ENCODE measurements at places on chromosomes 5 and 9.

DNA sequence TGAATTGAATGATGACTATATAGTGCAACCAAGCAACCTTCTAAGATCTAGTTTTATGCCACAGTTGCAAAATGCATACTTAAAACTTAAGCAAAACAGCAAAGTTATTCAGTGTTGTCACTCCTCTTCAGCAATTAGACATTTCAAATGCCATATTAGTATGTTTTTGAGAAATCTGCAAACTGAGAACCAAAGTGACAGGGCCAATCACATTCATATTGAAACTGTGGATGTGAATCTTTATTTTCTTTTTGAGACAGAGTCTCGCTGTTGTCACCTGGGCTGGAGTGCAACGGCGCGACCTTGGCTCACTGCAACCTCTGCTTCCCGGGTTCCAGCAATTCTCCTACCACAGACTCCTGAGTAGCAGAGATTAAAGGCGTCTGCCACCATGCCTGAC lies 249.2 kb upstream of the EFNA5 start:
- DNase-seq = no peak

DNA sequence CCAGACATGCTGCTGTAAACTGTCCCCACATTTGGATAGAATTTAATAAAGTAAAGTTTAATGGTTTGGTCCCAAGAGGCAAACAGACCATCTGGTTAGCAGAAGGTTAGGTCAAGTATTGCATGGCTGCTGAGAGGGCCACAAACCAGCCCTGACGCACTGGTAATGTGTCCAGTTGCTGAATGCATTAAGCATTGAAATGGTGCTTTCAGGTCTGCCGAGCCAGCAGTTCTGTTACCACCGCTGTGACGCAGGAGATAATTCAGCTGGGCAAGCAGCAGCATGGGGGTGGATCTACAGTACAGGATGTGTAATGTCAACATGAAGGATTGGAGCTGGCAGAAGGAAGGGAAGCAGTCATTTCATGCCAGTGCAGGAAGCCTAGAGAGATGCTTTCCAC lies 16.0 kb downstream of the ZNF462 start:
- peak; percentile 88 for DNase-seq

DNA sequence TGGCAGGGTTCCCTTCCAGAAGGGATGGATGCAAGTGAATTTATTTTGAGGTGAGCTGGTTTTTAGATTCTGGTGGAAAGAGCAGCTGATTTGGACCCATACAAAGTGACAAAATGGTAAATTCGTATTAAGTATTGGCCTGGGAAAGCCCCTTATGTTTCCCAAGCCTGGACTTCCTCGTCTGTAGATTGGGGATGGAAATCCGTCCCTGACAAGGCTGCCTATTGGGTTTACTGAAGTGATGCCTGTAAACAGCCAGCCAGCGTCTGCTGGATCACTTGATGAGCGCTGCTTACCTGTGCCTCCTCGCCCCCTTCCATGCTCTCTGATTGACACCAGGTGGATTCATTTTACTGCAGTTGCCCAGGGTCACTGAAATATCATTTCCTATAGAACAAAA lies 233.8 kb downstream of the GADD45G start:
- DNase-seq = no peak

GRCh38 chr9:129619787-129620668 lies 873 bp downstream of the C9orf50 start:
- DNase-seq = peak; percentile 25

GRCh38 chr9:19643875-19644274 lies 145.0 kb downstream of the SLC24A2 start:
- no peak for DNase-seq

- DNase-seq = no peak
Observed at GRCh38 chr9:18463991-18464390, 10.0 kb upstream of the ADAMTSL1 start.

DNA sequence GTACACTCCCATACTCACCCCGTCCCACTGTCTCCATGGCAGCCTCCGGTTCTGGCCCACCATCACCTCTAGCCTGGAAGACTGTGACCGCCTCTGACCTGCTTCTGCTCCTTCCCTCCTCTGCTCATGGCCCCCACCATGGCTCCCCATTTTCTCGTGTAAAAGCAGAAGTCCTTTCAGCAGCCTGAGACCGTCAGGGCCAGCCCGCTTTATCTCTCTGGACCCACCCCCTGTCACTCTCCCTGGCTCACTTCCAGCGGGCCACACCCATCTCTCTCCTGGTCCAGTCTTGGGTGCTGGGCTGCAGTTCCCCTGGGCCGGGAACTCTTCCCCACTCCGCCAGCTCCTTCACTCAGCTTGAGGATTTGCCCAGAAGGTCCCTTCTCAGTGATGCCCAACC lies 96.0 kb upstream of the RUFY1 start:
- no peak for DNase-seq

DNA sequence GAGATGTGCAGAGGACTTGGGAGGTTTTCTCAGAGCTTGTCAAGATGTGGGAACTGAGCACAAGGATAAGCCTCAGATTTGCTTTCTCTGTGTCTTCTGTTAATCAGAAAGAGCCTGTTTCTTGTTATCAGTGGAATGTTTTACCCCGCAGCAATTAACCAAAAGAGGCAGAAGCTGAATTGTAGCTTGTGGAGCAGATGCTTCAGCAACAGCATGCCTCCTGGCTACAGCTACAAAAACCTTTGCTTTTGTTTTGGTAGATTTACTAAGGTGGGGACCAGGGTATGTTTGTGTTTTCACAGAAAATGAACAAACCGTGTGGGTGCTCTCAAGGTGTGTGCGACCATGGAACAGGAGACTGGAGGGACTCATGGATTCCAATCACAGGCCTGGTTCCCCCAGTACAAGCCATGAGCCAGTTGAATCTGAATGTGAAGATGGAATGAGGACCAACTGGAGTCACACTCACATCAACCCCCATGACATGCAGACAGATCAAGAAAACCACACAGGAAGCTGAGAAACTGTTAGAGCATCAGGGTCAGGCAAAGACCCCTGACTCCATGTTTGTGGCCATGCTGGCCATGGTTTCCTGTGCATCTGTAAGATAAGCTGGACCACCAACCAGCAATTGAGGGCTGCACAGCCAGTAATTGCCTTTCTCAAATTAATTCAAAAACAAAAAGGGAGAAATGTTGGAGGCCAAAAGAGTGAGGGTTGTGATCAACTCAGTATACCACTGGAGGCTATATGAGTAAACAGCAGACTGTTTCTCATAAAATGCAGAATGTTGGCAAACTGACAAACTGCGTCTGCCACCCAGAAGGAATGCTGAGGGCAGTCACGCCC lies 6.9 kb downstream of the UGT3A2 start:
- no peak for DNase-seq

- DNase-seq = peak; percentile 53
Observed at GRCh38 chr9:26723486-26723885, 169.1 kb downstream of the CAAP1 start.
